Stimulated activated CD4-positive, alpha-beta T cell treated with anti-CD3 and anti-CD28 coated beads, Interleukin-12 subunit alpha, Interleukin-12 subunit beta, amount 100 ng/mL, for 24 hours (primary cell): ENCODE measurements at places on chromosomes 16 and 17.

DNA sequence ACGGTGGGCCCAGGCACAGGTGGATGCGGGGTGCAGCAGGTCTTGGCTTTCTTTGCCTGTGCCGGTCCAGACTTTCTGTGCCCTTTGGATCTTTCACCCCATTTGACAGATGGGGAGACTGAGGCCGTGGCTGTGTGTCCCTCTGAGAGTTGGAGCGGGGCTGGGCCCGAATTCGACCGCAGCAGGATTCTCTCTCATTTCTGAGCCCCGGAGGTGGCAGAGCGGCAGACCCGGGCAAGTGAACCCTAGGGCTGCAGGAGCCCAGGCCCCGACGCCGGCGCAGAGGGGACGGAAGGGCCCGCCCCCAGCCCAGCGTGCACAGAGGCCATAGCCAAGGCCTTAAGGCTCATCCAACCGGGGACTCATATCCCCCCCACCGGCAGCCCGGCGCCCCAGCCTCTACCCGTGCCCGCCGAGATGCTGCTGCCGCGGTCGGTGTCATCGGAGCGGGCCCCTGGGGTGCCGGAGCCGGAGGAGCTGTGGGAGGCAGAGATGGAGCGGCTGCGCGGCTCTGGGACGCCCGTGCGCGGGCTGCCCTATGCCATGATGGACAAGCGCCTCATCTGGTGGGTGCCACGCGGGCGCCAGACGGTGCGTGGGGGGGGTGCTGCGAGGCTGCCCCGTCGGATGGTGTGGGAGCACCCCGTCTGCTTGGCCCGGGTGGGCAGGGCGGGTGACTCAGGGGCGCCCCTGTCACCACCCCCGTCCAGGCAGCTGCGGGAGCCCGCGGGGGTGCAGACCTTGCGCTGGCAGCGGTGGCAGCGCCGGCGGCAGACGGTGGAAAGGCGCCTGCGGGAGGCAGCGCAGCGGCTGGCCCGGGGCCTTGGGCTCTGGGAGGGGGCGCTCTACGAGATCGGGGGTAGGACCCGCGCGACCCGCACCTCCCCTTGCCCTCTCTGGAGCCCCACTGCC lies 857 bp downstream of the TMC8 start:
- DNase-seq, result no peak

DNA sequence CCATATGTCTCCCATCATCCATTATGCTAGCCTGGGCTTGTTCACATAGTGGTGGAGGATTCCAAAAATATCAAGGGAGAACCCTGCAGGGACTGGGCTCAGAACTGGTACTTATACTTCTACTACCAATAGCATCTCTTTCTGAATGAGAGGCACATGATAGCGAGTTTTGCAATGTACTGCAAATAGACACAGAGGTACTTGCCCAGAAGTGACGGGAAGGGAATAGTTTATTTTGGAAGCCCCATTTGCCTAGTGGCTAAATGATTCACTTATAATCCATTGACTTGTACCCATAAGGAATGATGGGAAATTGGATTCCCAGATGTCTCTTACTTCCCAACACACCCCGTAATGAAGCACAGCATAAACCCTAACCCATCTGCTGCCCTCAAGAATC lies 124.8 kb upstream of the ERCC4 start:
- DNase-seq, result no peak

GRCh38 chr17:33436321-33436720 lies 143.2 kb upstream of the ASIC2 start:
- no peak for DNase-seq

- DNase-seq, result no peak
Observed at GRCh38 chr17:79098282-79098867, 23.8 kb downstream of the ENGASE start.

DNA sequence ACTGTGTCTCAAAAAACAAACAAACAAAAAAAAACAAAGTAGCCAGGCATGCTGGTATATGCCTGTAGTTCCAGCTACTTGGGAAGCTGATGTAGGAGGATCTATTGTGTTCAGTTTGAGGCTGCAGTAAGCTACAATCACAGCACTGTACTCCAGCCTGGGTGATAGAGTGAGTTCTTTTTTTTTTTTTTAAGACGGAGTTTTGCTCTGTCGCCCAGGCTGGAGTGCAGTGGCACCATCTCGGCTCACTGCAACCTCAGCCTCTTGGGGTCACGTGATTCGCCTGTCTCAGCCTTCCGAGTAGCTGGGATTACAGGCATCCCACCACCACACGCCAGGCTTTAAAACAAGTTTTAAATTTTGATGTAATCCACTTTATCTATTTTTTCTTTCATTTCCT lies 80.2 kb upstream of the STAC2 start:
- DNase-seq, result no peak

- no peak for DNase-seq
Observed at GRCh38 chr16:65494080-65494479, 372.2 kb upstream of the CDH11 start.

DNA sequence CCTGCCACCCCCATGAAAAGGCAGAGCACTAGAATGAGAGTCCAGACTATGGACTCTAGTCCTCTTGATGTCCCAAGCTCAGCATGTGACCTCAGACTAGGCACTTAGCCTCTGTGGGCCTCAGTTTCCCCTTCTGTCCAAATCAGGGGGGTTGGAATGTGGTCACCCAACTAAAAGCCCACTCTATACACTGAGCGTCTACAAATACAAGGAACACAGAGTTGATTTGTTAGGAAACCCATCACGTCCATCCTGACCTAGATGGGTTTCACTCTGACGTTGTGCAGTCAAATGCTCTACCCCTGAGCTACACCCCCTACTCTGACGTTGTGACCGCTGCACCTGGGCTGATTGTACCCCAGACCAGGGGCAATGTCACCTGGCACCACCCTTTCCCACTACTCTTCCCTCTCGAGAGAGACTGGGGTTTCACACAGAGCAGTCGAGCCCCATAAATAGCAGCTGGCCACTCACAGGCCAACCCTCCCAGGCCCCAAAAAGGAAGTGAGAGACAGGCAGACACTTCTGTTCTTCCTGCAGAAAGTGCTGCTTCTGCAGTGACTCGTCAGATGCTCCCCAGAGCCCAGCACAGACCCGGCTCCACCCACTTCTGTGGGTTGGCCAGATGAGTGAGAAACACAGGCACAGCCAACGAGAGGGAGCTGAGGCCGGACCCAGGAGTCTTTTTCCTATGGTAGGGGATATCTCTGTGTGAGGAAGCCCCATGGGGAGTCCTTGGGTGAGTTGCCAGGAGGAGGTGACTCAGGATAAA lies 16.1 kb upstream of the TNFRSF13B start:
- DNase-seq, result peak; percentile 53

GRCh38 chr17:45747911-45748310 lies 36.2 kb upstream of the CRHR1 start:
- DNase-seq, result no peak

DNA sequence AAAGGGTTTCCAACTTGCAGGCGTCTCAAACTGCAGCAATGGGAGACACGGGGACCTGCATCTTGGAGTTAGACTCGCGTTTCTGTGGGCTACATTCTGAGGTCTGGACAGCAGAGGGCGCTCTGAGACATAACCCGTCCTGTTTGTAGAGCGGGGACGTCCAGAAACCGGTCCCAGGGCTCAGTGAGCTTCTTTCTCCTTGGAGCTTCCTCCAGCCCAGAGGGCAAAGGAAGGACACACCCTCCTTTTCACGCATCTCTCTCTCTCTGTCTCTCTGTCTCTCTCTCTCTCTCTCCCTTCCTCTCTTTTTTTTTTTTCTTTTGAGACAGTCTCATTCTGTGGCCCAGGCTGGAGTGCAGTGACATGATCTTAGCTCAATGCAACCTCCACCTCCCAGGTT lies 19.8 kb downstream of the COX4I1 start:
- DNase-seq, result peak; percentile 69

- no peak for DNase-seq
Observed at GRCh38 chr17:4643676-4644075, 2.2 kb upstream of the ALOX15 start.

DNA sequence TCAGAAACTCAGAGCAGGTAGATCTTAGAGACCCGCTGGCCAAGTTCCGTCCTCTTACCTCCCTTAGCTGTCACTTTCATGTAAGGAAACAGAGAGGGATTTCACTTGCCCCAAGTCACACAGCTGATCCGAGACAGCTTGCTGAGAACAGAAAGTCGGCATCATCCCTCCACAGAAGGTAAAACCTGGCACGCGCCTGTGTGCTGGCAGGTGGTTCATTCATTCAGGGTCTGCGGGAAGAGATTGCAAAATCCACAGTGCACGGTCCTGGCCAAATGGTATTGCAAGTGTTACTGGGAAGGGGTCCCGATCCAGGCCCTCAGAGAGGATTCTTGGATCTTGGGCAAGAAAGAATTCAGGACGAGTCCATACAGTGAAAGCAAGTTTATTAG lies 139.4 kb upstream of the RPH3AL start:
- DNase-seq, result no peak

GRCh38 chr17:382644-383533 lies 30.3 kb upstream of the RPH3AL start:
- DNase-seq, result no peak

- DNase-seq, result no peak
Observed at GRCh38 chr16:13186813-13187212, 285.4 kb downstream of the SHISA9 start.

- no peak for DNase-seq
Observed at GRCh38 chr17:2235265-2235664, 68.3 kb downstream of the SMG6 start.

GRCh38 chr16:3819746-3820724 lies 60.5 kb downstream of the CREBBP start:
- no peak for DNase-seq

DNA sequence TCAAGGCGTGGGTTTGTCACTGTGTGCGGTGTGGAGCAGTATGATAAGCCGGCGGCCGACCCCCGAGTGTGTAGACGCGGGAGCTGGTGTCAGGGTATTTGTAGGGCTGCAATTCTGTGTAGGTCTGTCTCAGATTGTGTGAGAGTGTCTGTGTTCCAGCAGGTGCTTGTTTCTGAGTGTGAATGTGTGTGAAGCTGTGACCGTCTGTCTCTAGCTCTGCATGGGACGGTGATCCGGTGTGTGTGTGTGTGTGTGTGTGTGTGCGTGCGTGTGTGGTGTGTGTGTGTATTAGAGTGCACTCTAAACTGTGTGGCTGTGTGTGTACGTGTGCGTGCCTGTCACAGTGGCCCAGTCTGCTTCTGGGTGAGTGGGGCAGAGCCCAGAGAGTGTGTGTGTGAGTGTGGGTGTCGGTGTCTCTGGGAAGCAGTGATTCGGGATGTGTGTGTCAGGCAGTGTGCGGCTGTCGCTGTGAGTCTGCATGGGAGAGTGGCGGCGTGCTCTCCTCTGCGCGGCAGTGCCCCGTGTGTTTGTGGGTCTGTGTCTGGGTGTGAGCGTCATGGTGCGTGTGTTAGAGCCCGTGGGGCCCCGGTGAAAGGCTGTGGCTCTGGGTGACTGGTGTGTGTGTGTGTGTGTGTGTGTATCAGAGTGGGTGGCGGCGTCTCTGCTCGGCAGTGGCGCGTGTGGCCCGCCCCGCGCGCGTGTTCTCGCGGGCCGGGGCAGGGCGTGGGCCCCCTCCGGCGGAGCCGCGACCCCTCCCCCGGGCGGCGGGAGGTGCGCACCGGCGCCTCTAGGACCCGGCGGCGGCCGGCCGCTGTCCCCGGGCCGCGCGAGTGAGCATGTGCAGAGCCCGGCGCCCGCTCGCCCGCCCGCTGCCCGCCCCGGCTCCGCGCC lies at the start of gene WSCD1:
Gene WSCD1 (plus strand): TSS at position 841 of the 891 bp plus-strand sequence. CDS start 10,280 bp downstream, outside the sequence.
- DNase-seq, result no peak

DNA sequence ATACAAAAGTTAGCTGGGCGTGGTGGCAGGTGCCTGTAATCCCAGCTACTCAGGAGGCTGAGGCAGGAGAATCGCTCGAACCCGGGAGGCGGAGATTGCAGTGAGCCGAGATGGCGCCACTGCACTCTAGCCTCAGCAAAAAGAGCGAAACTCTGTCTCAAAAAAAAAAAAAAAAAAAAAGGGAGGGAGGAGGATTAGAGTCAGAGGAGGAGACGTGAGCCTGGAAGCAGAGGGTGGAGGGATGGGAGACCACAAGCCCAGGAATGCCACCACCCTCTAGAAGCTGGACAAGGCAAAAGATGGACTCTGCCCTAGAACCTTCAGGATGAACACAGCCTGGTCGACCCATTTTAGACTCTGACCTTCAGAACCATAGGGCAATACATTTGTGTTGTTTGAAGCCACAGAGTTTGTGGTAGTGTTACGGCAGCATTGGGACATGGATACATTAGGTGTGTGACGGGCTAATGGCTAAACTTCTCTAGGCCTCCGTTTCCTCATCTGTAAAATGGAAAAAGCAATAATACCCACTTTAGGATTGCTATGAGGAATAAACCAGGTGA lies 2.1 kb upstream of the SMIM22 start:
- DNase-seq, result no peak

GRCh38 chr16:27945233-27945973 lies 118.1 kb downstream of the GSG1L start:
- no peak for DNase-seq

- DNase-seq, result no peak
Observed at GRCh38 chr16:67963662-67964321, 4.6 kb downstream of the SLC12A4 start.

DNA sequence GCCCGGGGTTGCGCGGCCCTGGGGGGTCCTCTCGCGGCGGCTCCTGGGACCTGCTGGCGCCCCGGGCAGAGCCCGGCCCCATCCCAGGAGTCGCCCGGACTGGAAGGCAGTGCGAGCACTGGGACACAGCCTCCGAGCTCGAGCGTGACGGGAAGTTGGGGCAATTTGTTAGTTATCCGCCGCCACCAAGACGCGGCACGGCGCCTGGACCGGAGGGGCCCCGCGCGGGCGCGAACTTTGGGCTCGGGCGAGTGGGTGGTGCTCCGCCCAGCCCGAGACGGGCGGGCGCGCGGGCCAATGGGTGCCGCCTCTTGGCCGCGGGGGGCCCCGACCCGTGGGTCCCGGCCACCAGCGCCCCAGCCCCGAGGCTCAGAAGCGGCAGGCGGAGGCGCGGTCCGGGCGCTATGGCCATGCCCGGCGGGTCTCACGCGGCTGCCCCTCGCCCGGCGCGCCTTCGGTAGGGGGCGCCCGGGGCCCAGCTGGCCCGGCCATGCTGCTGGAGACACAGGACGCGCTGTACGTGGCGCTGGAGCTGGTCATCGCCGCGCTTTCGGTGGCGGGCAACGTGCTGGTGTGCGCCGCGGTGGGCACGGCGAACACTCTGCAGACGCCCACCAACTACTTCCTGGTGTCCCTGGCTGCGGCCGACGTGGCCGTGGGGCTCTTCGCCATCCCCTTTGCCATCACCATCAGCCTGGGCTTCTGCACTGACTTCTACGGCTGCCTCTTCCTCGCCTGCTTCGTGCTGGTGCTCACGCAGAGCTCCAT lies at the start of gene ADORA2B:
Gene ADORA2B (plus strand): TSS at position 372 of the 768 bp plus-strand sequence. CDS start 119 bp downstream, at position 491.
- peak; percentile 45 for DNase-seq
